ENCODE measurements at places on chromosomes 11 and 22. TPM values are rescaled to one million over a fixed set of nuclear protein-coding genes. Genes with fewer than 3 reads are reported as not detected.

TPBGL gene
- total RNA-seq, result 0.64 TPM

DNA sequence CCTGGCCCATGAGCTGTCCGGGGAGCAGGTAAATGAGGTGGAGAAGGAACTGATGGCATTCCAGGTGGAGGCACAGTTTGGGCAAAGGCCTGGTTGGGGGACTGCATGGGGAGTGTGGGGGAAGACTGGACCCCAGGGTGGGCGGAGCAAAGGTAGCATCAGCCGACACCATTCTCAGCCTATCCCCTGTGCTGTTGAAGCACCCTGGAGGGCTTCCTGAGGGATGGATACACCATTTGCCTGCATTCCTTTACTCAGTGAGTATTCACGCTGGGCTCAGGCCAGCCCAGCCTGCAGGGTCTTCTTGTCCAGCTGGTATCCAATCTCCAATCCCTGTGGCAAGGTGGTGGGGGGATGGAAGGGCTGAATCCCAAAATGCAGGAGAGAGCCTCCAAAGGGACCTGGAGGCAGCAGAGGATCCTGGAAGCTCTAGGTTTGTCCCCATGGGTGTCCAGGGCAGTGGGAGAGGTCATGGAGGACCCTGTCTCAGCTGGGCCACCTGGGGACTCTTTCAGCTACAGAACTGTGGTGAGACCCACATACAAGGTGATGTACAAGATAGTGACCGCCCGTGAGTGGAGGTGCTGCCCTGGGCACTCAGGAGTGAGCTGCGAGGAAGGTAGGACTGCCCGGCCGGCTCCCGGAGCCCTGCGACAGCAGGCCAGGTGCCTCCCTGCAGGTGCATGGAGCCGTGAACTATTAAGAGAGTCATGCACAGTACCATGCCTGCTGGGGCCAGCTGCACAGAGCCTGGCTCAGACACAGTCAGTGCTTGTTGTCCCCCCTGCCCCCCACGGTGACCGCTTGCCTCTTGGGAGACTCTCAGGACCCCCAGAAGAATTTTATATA, 9.5 kb downstream of the EMID1 start:
- DNase-seq, result no peak

DNA sequence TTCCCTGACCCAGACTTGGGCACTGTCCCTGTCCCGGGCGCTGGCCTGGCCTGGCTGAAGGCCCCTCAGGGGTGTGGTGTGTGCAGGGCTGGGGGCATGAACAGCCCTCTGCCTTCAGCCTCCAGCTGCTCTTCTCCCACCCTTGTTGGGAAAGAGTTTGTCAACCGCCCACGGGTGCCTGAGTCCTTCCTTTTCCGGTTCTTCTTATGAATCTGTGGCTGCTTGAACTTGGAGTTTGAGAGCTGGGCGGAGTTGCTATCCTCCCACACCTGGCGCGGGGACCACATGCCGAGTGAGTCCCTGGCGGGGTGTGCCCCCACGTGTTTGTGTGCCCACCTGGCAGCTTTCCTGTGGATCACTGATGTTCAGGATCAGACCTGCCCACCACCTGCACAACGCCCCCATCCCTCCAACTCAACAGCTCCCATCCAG, 13.4 kb downstream of the NFAM1 start:
- no peak for DNase-seq

DNA sequence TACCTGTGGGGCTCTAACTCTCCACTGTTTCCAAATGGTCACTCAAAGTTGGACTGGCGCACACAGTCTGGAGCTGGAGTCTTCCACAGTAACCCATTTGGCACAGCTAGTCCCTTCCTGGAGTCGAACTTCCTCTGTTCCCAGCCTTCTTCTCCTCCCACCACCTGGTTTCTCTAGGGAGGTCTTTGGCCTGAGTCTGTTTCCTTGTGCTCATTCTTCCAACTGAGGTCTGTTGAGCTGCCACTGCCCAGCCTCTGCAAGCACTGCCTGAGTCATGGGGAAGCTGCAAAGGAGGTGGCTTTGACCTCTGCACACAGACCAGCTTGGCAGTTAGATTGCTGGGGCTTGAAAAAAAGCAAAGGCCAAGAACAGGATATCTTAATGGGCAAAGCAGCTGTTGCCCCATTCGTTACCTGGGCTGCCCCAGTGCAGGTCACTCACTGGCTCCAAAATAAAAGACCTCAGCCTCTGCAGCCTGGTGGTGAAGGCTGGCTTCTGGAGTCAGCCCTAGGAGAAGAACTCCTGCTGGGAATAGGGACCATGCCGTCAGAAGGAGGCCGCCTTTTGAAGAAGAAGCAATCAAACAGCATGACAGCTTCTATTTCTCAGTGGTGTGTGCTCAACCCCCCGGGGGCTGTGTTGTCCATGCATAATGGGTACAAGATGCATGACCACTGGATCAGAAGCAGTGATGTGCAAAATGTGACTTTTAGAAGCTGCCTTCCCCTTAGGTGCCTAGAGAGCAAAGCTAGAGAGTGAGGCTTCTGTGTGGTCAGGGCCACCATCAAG, 3.0 kb downstream of the ADAMTS15 start:
- DNase-seq, result no peak

TMEM25 gene
- 26.2 TPM for total RNA-seq

DNA sequence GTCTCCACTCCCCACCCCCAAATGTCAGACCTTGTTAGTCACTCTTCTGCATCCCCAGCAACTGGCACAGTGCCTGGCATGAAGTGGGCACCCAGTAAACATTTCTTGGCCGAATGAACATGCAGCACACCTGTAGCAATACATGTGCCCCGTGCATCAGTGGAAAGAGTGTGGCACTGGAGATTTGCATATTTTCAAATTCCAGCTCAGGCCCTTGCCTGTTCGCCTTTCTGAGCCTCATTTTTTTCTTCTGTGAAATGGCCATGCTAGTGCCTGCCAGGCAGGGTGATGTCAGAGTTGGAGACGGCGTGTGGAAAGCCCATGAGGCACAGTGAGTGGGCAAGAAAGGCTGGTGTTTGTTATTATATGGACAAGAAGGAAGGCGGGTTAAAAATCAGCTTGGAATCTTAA, 38.7 kb downstream of the CD82 start:
- no peak for DNase-seq

TYR gene
- total RNA-seq, result not detected

DNA sequence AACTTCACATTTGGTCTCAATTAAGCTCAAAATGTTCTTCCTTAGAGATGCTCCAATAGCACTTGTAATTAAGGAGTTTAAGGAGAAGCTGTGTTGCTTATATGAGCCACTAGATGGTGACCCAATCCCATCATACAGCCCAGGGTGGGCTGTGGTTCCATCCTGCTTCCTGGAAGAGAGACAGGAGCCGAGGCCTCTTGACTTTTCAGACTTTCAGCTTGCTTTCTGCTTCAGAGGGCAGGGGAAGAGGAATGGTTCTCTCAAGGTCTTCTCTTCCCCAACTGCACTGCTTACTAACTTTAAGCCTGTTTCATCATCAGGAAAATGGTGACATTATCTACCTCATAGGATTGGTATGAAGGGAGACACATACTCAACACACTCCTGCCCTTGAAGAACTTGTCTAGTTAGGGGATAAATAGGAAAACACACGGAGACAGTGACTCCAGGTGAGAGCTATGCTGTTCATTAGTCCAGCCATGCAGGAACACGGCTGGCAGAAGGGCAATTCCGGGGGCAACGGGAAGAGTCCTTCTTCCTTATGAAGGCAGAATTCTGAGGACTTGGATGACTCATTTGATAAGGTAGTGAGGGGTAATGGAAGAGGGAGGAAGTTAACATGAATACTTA, 20.1 kb downstream of the TMEM218 start:
- peak; percentile 68 for DNase-seq

GRCh38 chr11:35089666-35090065, 49.3 kb upstream of the CD44 start:
- no peak for DNase-seq

DNA sequence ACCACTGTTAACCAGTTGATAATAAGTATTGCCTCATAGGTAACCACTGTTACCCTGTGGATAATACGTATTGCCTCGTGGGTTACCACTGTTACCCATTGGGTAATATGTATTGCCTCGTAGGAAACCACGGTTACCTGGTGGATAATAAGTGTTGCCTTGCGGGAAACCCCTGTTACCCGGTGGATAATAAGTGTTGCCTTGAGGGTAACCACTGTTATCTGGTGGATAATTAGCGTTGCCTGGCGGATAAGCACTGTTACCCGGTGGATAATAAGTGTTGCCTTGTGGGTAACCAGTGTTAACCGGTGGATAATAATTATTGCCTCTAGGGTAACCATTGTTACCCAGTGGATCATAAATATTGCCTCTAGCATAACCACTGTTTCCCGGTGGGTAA, 27.3 kb upstream of the NXPE4 start:
- DNase-seq, result no peak

DNA sequence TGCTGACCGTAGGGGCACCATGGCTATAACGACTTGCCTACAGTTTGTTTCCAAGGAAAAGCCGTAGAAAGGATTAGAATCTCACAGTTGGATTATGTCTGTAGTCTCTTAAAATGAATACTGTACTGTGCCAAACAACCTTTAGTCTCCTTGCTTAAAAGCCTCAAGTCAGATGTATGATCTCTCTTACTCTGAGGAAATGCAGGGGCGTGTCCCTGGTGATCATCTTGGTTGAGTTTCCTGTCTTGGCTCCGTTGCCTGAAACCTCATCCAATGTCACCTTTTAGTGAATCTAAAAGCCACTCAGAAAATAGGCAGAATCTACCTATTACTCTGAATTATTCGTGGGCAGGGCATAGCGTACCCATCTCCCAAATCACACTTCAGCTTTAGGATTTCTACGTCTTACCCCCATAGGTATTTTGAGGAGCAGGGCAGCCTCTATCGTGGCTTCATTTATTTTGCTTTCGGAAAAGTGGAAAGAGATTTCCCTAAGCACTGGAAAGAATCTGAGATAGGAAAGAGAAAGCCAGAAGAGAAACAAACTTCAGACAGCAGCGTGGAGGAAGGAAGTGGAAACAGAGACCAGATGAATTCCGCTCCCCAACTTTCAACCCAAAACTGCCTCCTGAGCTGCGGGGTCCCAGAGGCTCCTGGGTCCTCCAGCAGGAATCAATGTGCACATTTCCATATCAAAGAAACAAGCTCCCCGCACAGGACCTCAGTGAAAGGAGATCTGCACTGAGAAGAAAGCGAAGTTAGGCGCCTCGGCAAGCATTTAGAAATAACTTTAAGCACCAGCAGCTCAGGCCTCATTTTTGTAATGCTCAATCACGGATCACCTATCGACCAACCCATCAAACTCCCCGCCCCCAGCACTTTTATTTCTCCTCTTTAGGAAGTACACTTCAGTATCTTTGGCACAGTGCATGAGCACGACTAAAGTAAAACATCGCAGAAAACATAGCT, 245.8 kb downstream of the ETS1 start:
- DNase-seq, result no peak

DNA sequence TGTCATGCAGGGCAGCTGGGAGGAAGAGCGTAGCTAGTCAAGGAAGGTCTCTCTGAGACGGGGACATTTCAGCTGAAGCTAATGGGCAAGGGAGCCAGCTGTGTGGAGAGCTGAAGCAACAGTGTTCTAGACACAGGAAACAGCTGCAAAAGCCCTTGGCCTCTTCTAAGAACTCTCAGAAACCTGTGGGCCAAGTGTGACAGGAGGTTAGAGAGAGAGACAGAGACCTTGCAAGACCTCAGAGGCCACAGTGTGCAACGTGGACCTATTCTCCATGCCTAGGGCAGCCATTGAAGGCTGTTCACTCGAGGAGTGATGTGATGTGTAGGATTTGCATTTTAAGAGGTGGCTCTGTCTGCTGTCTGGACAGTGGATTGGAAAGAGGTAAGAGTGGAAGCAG, 48.7 kb upstream of the TNRC6B start:
- DNase-seq, result no peak

- DNase-seq, result peak; percentile 32
Observed at GRCh38 chr22:25318081-25318823, 98.8 kb downstream of the CRYBB2 start.

Data from H9 (cell line).